ENCODE measurements at places on chromosomes 7 and 10.
A peak's percentile ranks its signal among the peaks of the same experiment; 100 is the strongest.

DNA sequence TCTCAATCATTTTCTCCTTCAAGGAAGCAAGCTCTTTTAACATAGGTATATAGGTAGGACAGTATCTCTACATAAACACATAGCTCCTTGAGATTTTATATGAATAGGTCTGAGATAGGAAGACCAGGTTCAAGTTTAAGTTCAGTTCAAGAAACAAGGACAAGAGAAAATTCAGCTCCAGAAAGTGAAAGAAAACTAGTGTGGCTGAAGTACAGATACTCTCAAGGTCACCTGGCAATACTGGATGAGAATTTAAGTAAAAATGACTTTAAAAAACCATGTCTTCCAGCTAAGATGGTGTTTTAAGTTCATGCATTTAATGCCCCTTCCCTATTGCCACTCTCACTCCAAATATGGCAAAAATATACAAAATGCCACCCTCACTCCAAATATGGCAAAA is 91.3 kb downstream of the OSBPL3 start:
- DNase-seq = no peak

GRCh38 chr7:22867003-22867402 is 44.4 kb upstream of the TOMM7 start:
- no peak for DNase-seq

DNA sequence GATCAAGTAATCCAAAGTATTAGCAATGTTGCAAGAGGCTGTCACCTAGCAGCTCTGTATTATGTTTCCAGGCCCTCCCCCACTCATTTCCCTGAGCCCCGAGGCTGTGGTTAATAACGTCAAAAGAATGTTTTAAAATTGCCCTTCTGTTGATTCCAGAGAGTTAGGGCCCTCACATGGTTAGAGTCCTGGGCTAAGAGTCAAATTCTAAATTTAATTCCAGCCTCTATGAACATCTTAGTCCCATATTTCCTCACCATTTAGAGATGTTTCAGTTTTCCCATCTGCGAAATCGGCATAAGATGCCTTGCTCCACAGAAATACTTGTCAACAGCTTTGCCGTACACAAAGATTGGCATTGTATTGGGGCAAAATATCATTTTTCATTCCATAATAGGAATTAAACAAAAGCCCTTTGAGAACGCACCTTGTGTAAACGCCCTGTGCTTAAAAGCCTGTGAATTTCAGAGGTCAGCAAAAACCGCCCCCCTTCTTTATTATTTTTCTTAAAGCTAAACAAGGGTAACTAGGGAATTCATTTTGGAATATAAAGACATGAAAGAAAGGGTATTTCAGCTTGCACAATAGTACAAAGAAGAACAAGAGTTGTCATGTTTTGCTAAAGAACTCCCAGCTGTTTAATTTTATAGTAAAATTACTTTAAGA is 135.8 kb downstream of the ARID5B start:
- no peak for DNase-seq

GRCh38 chr10:103278862-103279298 is 1.9 kb downstream of the INA start:
- DNase-seq = peak; percentile 20

DNA sequence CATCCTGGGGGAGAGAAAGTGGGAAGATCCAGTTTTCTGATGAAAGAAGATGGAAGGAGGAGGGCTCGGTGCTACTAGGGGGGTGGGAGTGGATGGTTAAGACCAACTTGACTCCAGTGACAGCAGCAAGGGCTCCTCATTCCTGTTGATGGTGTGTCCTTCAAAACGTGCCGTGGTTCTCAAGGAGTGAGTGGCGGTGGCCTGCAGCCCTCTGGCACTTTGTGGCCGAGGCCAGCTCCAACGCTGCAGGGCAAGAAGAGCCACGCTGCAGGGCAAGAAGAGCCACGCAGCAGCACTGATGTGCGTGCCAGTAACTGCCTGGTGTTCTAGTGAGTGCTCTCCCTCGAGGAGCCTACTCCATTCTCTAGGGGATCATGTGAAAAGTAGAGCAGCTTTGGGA is 72.1 kb downstream of the GRK5 start:
- no peak for DNase-seq

DNA sequence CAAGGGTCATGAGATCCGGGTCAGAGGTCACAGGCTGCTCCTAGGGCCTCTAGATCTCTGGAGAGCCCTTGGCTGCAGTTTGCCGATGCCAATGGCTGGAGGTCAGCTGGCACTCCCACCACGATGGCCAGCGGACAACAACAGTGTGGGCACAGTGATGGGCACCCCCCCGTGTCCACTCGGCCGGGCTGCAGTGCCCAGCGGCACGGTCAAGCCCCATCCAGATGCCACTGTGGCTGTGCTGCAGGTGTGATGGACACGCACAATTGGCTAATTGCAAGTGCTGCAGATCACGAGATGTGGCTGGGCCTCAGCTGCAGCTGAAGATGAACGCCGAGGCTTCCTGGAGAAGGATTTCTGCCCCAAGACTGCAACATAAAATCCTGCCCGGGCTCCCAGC is 80.7 kb downstream of the PDGFA start:
- DNase-seq = no peak

- no peak for DNase-seq
Measured at GRCh38 chr10:31803606-31804351, 124.9 kb downstream of the ARHGAP12 start.

DNA sequence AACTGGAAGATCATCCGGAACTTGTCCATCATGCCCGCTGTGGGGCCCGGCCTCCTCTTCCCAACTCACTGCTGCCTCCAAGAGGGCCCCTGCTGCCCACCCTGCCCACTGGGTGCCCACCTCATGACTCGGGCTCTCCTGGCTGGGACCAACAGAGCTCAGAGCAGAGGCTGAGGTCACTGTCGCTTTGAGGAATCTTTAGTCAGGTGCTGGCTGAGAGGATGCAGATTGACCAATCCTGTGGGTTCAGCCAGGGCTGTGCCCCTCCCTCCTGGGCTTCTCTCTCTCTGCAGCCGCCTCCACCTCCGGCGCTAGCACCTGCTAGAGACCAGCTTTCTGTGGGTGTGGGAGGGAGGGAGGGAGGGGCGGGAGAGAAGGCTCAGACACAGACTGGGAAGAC is at the start of gene CALHM1:
Gene CALHM1, minus strand, starts transcription at position 181 of the 400 bp plus-strand sequence. Its CDS starts 149 bp downstream, at position 32.
- no peak for DNase-seq

GRCh38 chr7:142870147-142870559 is 15.3 kb downstream of the EPHB6 start:
- no peak for DNase-seq

DNA sequence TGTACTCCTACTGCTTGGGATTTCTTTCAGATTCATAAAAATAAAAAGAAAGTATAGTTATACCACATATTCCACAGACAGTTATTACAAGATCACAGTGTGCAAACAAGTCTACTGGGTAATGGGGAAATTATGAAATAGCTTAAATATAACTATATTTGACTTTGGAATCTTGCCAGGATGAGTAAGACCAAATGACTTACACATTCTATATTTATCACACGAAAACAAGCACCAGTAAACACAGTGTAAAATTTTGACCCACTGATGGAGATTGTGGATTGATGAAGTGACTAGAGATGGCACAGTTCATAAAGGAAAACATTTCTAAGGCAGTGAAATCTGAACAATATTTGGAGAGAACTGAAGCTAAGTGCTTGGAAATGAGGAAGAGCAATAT is 339.7 kb downstream of the THSD7A start:
- DNase-seq = no peak

GRCh38 chr10:86665868-86666267 is 2.4 kb upstream of the LDB3 start:
- no peak for DNase-seq

DNA sequence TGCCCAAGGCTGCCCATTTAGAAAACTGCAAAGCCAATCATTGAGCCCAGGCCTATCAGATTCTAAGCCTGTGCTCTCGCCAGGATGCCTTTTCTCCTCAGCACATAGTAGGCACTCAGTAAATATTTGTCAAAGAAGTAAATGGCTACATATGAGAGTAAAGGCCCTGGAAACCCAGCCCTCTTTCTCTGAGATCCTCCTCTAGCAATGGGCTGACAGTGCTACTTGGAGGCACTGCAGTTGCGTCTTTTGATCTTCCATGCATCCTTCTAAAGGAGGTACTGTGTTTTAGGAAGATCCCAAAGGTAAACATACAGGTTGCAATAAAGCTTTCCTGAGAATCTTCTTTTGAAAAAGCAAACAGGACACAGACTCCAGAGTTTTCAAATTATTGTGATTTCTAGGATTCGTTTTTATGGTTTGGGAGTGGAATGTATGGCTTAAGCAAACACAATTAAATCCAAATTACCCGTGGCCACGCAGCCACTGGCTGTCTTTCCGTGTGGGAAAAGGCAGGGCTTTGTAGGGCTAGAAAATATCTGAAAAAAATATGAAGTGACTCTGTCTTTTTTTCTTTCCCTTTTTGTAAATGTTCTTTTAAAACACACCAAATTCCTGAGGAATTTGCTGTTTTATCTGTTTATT is 151.3 kb upstream of the BMPER start:
- no peak for DNase-seq

- DNase-seq = no peak
Measured at GRCh38 chr7:1013581-1013980, 30.6 kb downstream of the CYP2W1 start.

DNA sequence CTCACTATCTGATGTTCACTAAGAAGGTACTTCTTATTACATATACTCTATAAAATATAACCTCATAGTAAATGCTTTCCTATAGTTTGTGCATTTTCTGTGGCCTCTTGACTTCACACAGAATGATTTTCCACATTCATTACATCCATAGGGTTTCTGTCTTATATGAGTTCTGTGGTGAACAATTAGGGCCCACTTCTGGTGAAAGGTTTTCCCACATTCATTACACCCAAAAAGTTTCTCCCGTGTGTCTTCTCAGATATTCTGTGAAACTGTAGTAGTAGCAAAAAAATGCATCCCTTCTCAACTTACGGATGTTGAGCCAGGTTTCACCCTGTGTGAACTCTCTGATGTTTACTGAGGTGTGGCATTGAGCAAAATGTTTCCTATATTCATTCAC is 119.3 kb downstream of the ZNF33B start:
- no peak for DNase-seq

GRCh38 chr7:119123326-119123725 is 898.8 kb downstream of the ANKRD7 start:
- no peak for DNase-seq

Measured in T1000 (cell line).